Fibroblast of gingiva (primary cell): ENCODE measurements at places on chromosomes 2 and 18.

DNA sequence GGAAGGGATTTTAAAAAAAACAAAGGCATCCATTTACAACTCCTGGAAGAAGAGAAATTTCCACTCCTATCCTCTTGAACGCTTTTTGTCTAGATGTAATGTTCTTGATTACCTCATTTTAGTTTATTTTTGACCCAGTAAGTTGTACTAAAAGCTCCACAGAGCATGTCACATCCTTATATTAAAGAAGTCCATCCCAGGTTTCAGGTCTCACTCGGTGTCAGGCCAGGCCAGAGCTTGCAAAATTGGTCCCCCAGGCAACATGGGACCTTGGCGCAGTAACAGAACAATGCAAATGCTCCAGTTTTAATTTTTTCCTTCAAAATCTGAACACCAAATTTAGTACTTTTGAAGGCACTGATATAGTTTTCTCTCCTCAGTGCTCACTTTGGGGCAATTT, 218.4 kb upstream of the REV1 start:
- DNase-seq = no peak

DNA sequence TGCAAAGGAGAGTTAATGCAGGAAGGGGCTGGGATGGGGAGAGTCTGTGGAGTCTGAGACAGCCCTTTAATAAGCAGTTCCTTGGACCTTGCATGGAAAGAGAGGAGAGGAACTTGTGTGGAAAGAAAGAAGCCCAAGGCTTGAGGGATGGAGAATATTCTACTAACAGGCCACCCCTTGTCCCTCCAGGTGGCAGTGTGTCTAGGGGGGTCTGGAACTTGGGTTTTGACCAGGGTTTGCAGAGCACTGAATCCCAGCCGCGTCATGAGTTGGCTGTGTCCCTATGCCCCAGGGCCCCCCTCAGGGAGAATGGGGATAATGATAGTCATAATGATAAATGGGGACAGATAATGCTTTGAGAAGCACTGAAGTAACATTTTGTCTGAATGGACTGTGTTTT, 15.0 kb downstream of the TCF7L1 start:
- DNase-seq = no peak

- DNase-seq = no peak
Measured at GRCh38 chr2:171169333-171169732, 8.6 kb upstream of the TLK1 start.

DNA sequence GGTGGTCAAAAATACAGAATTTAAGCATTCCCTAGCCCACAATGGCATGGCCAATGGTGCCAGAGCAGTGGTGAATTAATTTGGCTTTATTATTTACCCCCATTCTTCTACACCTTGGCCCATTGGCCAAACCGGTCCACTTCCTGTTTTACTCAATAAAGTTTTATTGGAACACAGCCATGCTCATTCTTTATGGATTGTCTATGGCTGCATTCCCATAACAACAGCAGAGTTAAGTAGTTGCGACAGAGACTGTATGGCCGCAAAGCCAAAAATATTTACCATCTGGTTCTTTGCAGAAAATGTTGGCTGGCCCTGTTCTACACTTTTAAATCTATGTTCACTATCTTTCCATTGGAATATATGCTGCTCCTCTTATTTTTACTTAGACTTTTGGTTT, 130.3 kb upstream of the CCDC68 start:
- DNase-seq = no peak

GRCh38 chr2:115369400-115369799, 927.0 kb downstream of the DPP10 start:
- DNase-seq = no peak

- no peak for DNase-seq
Measured at GRCh38 chr2:1181893-1182292, 231.2 kb downstream of the SNTG2 start.

DNA sequence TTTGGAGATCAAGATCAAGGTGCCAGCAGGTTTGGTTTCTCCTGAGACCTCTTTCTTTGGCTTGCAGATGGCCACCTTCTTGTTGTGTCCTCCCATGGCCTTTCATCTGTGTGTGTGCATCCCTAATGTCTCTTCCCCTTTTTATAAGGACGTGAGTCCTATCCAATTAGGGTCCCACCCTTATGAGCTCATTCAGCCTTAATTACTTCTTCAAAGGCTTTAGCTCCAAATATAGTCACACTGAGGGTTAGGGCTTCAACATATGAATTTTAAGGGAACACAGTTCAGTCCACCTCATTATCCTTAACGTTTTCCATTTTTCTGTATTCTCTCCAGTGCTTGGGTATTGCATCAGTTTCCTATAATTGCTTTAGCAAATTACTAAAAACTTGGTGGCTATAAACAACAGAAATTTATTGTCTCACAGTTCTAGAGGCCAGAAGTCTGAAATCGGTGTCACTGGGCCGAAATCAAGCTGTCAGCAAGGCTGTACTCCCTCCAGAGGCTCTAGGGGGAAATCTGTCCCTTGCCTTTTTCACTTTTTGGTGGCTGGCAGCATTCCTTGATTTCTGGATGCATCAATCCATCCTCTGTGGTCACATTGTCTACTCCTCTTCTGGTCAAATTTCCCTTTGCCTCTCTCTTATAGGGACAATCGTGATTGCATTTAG, 34.1 kb downstream of the CDC42EP3 start:
- DNase-seq = no peak

- DNase-seq = no peak
Measured at GRCh38 chr18:5030636-5031035, 166.4 kb downstream of the AKAIN1 start.
